ENCODE measurements at places on chromosomes 2 and 18.

DNA sequence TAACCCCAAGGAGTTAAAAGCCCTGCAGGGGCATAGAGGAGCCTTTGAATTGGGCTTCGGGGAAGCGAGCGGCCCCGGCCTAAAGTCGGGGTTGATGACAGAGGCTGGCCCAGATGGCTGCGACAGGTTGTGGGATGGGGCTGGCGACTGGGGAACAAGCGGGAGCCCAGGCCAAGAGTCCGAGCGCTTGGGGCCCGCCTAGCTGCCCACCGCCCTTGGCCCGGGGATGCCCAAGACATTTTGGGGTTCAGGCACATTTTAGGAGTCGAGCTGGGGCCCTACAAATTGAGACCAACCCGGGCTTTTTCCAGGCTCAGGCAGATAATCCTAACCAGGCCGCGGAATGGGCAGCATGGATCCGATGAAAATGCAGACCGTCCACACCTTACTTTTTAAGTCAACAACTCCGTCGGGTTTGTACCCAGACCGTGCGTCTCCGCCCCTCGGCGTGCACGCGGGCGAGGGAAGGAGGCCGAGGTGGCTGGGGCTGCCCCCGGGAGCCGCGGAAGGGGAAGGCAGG is 507 bp downstream of the RTKN start:
- DNase-seq = no peak

- DNase-seq = no peak
Measured at GRCh38 chr2:231614559-231615057, 21.9 kb downstream of the TEX44 start.

- DNase-seq = no peak
Measured at GRCh38 chr2:26988058-26988860, 17.8 kb downstream of the MAPRE3 start.

DNA sequence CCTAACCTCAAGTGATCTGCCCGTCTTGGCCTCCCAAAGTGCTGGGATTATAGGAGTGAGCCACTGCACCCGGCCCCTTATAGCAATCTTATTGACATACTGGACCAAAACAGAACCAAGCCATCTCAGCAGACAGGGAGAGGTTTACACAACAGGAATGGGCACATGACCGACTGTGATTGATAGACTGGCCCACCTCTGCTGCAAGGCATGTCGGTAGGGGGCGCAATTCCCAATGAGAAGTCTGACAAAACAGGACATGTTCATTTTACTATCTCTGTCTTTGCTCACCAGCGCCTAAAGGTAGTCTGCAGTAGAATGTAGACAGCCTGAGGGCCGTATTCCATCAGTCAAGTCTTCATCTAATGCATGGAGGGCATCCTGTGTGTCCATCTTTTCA is 2.0 kb downstream of the LYPD6B start:
- DNase-seq = peak; percentile 23

DNA sequence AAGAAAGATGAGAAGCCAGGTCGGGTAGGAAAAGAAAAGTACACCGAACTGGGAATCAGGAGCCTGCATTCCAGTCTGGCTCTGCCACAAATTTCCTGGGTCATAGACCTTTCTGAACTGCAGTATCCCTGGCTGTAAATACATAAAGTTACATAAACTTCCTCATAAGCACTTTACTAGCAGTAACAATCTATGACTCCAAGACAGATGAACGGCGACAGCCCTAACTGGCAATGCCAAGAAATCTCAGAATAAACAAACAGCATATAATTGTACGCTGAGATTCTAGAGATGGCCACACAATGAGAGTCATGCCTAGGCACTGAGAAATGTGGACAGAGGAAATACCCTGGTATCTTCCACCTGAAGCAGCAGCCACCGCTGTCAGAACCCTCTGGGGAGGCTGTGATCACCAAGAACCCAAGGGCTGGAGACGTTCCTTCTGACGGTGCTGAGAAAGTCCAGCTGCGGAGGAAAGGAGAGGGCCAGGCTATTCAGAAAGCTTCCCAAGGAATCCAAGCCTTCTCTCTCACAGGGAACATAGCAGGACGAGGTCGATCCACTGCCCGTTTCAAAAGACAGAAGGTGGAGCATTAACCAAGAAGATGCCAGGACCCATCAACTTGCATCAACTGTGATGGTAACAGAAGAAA is 89.3 kb upstream of the SLC66A3 start:
- DNase-seq = no peak

- DNase-seq = no peak
Measured at GRCh38 chr2:230968921-230969658, 26.8 kb upstream of the SPATA3 start.

- no peak for DNase-seq
Measured at GRCh38 chr2:234308813-234309195, 188.1 kb downstream of the ARL4C start.

GRCh38 chr18:32138332-32138982 is 46.8 kb downstream of the RNF138 start:
- no peak for DNase-seq

GRCh38 chr18:31683106-31683505 is 1.3 kb downstream of the B4GALT6 start:
- no peak for DNase-seq

Data from T-helper 2 cell (primary cell).